ENCODE measurements at places on chromosomes 5 and 9.
A peak's percentile ranks its signal among the peaks of the same experiment; 100 is the strongest.

- DNase-seq = no peak
Observed at GRCh38 chr5:75616371-75616881, 5.2 kb downstream of the ANKDD1B start.

- no peak for DNase-seq
Observed at GRCh38 chr9:132136151-132136780, 25.6 kb upstream of the NTNG2 start.

DNA sequence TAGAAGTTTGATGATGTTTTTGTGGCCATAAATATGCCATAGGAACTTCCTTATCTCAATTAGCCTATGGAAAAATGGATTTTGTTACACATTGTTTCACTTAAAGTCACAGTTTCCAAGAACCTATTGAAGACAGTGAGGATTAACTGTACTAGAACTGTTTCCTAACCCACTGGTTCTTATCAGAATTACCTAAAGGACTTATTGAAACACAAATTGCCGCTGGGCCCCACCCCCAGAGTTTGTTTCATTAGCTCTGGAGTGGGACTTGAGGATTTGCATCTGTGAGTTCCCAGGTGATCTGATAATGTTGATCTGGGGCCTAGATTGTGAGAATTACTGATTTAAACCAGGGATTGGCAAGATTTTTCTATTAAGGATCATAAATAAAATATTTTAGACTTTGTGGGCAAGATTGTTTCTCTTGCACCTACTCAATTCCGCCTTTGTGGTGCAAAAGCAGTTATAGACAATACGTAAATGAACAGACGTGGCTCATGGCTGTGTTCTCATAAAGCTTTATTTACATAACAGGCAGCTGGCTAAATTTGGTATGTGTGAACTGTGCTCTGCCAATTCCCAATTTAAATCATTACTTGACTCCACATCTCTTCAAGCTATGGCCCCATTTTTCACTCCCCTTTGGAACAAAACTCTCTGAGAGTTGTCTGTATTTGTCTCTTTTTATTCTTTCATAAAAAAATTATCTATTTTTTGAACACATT, 9.3 kb downstream of the JAK2 start:
- DNase-seq = no peak

DNA sequence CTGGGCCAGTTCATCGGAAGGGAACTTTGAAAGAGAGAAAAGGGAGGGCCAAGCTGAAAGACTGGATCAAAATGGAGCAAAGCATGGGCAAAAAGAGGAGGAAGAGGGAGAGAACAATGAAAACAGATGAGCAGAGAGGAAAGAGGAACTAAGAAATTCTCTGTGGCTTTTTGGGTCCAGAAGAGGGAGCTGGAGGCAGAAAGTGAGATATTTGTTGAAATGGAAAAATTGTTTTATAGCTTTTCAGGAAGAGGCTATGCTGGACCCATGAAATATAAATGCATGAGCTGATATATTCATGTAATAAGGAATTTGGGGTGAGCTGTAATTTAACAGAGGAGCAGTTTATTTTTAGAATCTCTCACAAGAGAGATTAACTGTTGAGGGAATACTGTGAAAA, 457.3 kb downstream of the DMAC1 start:
- DNase-seq = no peak

- DNase-seq = no peak
Observed at GRCh38 chr9:35748242-35748857, 678 bp downstream of the GBA2 start.

- no peak for DNase-seq
Observed at GRCh38 chr9:115000217-115000639, 69.8 kb upstream of the TNFSF8 start.

- no peak for DNase-seq
Observed at GRCh38 chr5:52996979-52997378, 7.8 kb downstream of the ITGA2 start.

DNA sequence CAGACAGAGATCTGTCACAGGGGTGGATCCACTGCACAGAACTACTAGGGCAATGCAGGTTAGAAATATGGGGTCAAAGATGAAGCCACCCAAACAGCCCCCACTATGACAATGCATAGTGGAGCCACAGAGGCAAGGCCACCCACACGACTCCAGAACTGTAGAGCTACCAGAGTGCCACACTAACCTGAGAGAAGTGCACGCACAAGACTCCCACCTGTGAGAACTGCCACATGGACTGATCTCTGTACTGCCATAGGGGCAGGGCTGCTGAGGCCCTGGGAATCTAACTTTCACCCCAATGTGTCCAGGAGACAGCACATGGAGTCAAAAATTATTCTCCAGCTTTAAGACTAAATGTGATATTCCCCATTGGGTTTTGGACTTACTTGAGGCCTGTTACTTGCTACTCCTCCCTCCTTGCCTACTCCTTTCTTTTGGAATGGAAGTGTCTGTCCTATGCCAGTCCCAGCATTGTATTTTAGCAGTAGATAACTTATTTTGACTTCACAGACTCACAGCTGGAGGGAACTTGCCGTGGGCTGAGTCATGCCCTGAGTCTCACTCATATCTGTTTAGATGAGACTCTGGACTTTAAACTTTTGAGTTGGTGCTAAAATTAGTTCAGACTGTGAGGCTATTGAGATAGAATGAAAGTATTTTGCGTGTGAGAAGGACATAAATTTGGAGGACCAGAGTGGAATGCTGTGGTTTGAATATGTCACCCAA, 853.3 kb downstream of the MAT2B start:
- no peak for DNase-seq

GRCh38 chr5:68167195-68167651, 48.3 kb upstream of the PIK3R1 start:
- no peak for DNase-seq

GRCh38 chr9:129936222-129936621, 101.0 kb downstream of the USP20 start:
- DNase-seq = no peak

GRCh38 chr5:50864466-50864865, 198.0 kb downstream of the PARP8 start:
- no peak for DNase-seq

- no peak for DNase-seq
Observed at GRCh38 chr5:178854284-178854683, 5.5 kb upstream of the ZNF354B start.

GRCh38 chr5:154312576-154312975, 122.0 kb downstream of the GALNT10 start:
- DNase-seq = no peak

DNA sequence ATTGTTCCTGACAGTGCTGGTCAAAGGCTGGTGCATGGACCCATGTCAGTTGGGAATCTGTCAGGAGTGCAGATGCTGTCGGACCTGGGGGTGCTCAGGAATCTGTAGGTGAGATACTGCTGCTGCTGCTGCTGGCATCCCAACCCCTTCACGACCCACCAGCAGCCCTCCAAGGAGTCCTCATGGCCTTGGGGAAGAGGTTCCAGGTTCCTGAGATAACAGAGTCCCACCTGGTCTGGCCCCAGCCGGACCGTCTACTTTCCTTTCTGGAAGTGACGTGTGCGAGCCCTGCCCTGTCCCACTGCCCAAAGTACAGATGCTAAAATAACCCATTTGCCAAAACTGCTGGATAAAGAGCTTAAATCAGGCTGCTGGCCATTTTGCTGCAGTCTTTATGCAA, 4.3 kb downstream of the NXNL2 start:
- DNase-seq = no peak

GRCh38 chr5:77064040-77064439, 23.0 kb downstream of the ZBED3 start:
- DNase-seq = no peak

GRCh38 chr5:157020511-157021222, 38.2 kb downstream of the HAVCR1 start:
- DNase-seq = no peak

- DNase-seq = no peak
Observed at GRCh38 chr9:98902925-98903324, 40.8 kb upstream of the COL15A1 start.

- DNase-seq = no peak
Observed at GRCh38 chr9:19998823-19999455, 210.1 kb upstream of the SLC24A2 start.

DNA sequence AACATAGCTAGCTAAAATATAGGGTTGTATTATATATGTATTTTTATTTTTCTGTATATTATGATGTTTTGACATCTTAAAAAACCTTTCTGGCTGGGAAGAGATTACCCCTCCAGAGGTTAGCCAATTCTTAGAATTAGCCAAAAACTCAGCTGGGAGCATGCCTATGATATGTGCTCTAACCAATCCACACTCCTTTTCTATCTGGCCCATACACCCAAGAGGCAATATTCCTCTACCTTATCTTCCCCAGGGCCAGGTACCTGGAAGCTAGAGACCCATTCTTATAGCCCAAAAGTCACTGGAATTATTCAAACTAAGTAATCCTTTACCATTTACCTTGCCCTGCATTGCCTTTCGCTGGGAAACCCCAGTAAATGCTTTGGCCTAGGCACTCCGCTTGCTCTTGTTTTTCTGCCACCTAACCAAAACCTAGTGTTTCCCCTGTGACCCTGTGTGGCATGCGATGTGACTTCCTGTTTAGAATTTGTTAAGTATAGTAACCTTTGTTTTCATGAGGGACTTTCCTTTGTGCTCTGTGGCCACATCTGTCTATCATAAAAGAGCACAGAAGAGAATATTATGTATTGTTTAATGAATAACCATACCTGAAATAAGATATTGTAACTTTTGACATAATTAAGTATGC, 37.4 kb downstream of the CSNK1G3 start:
- peak; percentile 23 for DNase-seq

DNA sequence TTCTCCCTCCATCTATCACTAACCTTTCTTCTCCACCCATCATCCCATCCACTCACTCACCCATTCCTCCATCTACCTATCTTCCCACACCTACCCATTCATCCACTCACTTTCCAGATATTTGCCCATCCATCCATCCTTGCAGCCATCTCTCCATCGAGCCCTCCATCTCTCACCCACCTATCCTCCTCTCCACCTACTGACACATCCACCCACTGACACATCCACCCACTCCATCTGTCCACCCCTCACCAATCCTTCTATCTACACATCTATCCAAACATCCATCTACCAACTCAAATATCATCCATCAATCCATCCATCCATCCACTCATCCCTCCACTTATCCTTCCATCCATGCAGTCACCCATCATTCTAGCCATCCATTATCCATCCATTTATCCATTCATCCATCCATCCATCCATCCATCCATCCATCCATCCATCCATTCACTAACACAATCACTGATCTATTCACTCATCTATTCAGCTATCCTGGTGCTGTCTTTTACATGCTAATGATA, 68.9 kb upstream of the SPTLC1 start:
- no peak for DNase-seq

GRCh38 chr5:94347130-94347529, 271.3 kb downstream of the KIAA0825 start:
- no peak for DNase-seq

DNA sequence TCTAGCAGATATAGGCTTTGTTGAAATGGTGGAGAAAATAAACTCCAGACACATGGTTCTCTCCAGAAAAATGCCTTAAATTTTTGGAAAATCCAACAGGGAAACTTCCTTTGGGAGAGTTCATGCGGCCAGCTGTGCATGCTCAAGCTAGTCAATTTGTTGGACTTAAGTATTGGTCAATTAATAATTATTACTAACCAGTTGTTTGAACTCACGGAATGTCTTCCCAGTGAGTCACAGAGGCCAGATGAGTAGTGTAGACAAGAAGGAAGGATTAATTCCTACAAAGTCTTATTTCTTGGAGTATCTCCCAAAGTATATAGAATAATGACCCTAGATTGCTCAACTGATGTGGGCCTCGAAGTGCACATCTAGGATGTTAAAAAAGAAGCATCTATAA, 103.6 kb downstream of the MACIR start:
- DNase-seq = no peak

DNA sequence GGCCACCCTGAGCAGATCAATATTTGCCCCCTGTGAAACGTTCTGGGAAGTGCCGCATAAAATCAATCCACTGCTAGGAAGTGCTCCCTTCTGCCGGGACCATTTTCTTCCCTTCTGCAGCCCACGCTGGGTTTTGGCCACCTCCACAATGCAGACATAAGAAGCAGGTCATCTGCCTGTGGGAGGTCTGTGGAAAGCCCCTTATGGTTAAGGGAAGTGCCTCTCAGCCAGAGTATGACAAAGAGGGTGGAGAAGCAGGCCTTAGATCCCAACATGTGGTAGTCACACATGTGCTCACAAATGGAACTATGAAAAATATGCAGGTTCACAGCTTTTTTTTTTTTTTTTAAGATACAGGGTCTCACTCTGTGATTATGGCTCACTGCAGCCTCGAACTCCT, 82.8 kb downstream of the SLC1A3 start:
- no peak for DNase-seq

- no peak for DNase-seq
Observed at GRCh38 chr9:124873664-124874063, 11.7 kb downstream of the ARPC5L start.

DNA sequence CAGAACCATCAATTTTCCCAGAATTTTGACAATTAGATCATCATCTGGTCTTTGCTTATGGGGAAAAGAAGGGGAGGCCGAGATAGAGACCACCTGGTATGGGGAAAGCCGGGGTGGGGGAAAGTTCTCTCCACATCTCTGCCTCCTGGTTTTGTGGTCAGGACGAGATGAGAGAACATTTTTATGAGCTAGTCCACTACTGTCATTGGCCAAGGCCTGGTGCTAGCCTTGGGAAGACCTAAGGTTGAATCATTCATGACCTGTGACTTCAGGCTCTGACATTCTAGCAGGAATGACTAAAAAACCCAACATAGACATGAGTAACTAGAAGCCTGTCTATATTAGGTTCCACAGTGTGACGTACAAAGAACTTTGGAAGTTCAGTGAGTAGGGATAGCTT, 135.2 kb downstream of the PTTG1 start:
- DNase-seq = no peak

DNA sequence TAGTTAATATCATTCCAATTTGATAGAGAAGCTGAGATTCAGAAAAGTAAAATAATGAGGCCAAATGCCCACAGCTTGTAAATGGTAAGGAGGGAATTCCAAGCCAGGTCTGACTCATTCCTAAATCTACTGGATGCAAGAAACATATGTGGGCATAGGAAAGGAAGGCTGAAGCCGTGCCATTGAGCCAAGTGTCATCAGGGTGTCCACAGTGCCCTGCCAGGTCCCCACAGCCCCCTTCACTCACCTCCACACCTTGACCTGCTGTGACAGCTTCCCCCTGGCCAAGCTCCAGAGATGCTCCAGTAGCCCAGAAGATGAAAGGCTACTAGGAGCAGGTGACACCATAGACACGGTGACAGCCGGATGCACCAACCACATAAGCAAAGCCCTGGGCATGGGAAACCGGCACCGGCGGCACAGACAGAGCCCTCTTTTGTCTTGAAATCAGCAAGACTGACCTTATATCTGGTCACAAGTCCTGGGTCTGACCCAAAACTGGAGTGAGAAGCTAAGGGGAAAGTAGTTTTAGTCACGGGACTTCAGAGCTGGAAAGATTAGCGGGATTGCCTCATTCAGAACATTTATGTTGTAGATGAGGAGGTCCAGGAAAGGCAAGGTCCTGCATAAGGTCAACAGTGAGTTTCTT, 20.1 kb upstream of the FAT2 start:
- DNase-seq = no peak

DNA sequence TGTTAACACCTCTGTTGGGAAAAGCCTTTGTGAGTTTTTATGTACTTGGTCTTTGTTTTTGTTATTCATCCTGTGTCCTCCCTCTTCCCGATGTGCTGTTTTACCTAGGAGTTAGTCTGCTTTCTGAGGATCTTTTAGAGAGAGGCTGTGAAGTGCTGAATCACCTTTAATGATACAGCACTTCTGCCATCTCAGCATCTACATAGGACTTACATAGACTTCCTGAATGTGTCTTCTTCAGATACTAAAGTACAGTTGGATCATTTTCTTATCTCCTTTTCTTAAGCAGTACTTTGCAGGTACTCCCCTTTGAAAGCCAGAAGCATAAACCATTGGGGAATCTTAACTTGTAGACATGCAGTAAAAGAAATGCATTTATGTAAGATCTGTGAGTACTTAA, 31.5 kb downstream of the OTULIN start:
- DNase-seq = no peak

Data from stimulated activated CD4-positive, alpha-beta T cell treated with anti-CD3 and anti-CD28 coated beads, Interleukin-15, amount 100 ng/mL, for 1 hour (primary cell).